ENCODE measurements at places on chromosomes 5 and 9.

DNA sequence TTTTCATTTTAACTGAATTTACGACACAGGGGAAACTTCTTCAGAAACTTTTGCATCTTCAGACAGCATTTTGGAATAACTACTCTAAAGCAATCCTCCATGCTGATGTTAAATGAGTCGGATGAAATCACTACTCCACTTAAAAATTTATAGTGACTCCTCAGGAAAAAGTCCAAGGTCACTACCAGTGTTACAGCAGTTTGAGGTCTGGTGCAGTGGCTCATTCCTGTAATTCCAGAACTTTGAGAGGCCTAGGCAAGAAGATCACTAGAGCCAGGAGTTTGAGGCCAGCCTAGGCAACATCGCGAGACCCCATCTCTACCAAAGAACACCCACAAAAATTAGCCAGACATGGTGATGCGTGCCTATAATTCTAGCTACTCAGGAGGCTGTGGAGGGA is 5.9 kb upstream of the GAS1 start:
- no peak for DNase-seq

- DNase-seq: no peak
These were observed 34.5 kb downstream of the UNC5A start for GRCh38 chr5:176844706-176845391.

GRCh38 chr9:89731262-89732182 is 126.7 kb downstream of the GADD45G start:
- DNase-seq: no peak

DNA sequence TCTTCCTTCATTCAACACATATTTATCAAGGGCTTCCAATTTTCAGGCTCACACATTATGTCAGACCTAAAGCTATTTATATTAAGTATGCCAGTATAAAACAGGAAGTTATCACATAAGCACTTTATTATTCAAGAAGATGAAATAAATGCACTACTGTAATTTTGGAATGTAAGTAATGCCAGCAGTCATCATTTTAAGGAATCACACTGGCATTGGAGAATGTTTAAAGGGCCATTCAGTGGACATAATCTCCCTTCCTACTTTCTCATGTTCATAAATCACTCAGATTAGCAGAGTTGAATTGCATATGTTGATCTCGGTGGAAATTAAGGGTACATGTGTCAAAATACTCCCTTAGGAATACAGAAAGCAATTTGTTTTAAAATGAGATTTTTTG is 164.4 kb downstream of the GIN1 start:
- DNase-seq: no peak

GRCh38 chr5:130715541-130715940 is 449.5 kb downstream of the HINT1 start:
- no peak for DNase-seq

DNA sequence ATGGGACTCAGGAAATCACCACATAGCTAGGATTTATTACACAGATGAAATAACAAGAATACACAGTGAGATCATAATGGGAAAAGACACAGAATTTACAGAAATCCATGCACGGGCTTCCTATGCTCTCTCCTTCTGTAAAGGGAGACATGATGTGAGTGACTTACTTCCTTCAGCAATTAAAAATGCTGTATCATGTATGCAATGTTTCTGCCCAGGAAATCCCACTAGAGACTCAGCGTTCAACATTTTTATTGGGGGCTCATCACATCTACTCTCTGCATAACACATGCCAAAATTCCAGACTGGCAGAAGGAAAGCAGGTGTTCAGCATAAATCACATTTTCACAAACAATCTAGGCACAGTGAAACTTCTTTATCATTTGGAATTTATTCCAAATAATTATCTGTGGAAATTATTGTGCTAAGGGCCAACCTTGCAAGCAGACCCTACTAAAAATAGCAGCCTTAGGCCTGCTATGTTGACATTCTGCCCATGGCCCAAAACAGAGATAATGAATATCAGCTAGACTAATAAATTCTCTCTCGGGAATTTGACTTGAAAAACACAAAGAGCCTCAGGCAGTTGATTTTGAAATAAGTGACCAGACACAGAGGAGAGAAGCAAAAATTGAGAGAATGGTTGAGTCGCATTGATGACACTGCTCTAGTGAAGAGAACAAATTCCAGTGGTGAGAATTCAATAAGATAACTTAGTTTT is 31.4 kb upstream of the SELENOP start:
- no peak for DNase-seq

GRCh38 chr5:117084067-117084466 is 509.4 kb upstream of the SEMA6A start:
- DNase-seq: no peak

GRCh38 chr5:127754706-127755105 is 51.5 kb downstream of the CCDC192 start:
- no peak for DNase-seq

DNA sequence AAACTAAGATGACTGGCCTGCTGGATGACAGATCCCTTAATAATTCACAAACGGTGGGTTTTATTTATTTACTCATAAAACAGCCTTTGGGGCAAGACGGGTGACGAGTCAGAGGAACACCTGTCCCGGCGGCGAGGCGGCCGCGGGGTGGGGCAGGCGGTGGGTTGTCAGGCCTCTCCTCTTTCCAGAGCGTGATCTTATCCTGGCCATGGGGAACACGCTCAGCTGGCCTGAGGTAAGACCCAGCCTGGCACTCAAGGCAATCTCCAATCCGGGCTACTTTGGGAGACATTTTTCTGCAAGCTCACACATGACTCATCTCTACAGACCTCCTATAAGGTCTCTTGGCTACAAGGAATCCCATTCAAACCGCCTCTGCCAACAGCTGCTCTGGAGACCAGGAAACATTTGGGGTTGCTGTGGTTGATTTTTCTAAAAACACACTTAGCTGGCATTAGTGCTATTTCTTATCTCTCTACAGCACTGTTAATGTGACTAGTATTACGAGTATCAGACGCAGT is 6.3 kb downstream of the RAPGEF1 start:
- no peak for DNase-seq

GRCh38 chr9:4421847-4422246 is 68.4 kb upstream of the SLC1A1 start:
- no peak for DNase-seq

DNA sequence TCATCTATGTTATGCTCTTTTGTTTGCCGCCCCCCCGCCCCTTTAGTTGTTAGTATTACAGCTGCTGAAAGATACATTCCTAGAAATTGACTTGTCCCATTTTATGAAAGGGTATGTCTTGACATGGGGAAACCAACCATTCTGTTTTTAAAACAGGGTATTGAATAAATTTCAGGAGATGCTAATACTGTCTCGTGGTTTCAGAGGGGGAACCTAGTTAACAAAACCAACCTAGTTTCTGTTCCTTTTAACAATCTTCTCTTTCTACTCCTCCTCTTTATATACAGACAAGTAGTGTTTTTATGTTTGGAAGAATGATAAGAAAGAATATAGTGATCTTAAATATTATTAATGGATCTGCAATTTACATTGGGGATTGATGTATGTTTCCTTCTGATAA is 3.5 kb downstream of the PIP5K1B start:
- DNase-seq: no peak

DNA sequence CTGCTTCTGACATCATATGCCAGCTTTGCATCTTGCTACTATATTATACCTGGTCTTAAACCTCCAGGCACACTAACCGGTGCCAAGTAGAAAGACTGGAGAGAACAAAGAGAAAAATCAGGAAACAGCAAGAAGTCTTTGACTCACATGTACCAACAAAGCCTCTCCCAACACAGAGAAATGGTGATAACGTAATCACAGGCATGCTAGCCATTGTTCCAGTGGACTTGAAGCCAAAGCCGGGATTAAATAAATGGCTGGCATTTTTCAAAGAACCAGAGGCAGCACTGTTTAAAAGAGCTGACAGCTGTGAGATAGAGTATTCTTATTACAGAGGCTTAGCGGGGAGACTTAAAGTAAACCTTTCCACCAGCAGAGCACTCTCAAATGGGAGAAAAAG is 148.4 kb upstream of the NFIL3 start:
- DNase-seq: no peak

DNA sequence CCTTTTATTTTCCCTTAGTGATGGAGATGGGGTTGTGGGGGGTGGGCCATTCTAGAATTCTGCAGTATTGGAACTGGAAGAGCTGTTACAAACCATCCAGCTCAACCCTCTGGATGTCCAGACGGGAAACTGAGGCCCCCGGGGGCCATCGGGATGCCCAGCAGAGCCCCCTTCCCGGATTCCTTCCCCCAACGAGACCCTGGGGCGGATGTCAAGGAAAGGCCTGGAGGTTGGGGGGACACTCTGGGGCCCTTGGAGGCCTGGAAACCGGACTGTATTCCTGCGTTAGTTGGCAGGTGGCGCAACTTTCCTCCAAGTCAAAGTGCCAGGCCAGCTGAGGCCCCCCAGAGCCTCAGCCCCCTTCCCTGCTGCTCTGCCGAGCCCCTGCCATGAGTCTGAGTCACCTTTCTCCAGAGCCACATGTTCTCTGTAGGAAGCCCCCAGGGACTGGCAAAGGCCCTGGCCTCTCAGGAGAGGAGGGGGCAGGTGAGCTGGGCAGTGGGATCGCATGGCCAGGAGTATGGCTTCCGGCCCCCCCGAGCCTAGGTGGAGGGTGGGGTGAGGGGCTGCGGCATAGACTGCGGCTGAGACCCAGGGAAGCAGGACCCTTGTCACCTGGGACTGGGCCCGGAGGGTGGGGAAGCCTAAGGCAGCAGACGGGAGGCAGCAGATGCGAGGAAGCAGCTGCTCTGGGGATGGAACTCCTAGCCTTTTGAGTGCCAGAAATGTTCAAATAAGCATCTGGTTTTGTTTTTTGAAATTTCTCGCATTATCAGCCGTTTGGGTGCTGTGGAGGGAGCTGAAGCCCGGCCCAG is 17.8 kb upstream of the FIBCD1 start:
- no peak for DNase-seq

DNA sequence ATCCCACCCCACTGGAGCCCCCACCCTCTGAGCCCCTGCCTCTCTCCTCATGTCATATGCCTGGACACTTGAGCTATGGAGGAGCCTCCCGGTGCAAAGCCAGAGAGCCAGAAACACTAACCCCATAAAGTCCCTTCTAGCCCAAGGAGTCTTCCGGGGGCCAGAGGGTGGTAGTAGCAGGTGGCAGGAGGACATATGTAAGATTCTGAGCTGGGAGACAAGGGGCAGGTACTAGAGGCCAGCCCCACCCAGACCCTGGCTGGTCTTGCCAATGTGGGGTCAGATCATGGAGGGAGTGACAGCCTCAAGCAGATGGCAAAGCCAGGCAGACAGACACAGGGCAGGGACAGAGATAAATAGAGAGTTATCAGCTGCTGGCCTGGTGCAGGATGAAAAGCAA is 63.4 kb downstream of the PSD2 start:
- no peak for DNase-seq

GRCh38 chr5:174188295-174188694 is 142.8 kb downstream of the NSG2 start:
- DNase-seq: no peak

DNA sequence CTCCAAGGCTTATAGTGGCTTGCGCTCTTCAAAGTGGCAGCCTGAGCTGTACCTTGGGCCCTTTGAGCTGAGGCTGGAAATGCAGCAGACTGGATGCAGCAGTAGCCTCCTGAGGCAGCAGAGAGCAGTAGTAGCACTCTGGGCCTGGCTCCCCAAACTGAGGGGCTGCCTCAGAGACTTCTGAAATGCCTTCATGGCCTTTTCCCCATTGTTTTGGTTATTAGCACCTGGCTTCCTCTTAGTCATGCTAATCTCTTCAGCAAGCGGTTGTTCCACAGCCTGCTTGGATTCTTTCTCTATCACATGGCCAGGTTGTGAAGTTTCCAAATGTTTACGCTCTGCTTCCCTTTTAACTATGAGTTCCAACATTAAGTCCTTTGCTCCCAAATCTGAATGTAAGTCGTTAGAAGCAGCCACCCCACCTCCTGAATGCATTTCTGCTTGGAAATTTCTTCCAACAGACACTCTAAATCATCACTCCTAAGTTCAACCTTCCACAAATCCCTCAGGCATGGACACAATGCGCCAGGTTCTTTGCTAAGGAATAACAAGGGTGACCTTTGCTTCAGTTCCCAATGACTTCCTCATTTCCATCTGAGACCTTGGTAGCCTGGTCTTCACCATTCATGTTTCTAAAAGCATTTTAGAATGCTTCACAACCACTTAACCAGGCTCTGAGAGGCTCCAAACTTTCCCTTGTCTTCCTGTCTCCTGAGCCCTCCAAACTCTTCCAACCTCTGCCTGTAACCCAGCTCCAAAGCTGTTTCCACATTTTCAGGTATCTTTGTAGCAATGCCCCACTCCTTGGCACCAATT is 145.8 kb downstream of the ZDHHC21 start:
- DNase-seq: no peak

GRCh38 chr5:17312358-17312757 is 94.9 kb downstream of the BASP1 start:
- DNase-seq: no peak

- no peak for DNase-seq
These were observed 186.8 kb downstream of the PALM2AKAP2 start for GRCh38 chr9:109966643-109967368.

DNA sequence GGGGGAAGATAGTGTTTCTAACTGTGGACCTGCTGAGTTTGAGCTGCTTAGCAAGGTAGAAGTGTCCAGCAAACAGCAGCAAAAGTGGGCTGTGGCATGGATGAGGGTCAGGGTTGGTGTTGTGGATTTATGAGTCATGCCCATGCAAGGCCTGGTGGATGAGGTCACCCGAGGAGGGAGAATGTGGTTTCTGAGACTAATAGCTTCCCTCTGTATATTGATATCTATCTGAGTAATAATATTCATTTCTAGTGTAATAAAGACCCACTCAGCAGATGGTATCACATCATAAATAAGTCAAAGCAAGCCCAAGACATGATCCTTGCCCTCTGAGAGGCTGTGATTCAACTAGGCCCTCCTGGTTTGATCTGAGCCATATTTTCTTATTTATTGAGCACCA is 597.8 kb upstream of the CLINT1 start:
- no peak for DNase-seq

GRCh38 chr9:26012797-26013196 is 334.6 kb upstream of the TUSC1 start:
- DNase-seq: no peak

- DNase-seq: no peak
These were observed 25.5 kb downstream of the GRAMD2B start for GRCh38 chr5:126448720-126449119.

GRCh38 chr5:16721151-16722096 is 104.6 kb upstream of the RETREG1 start:
- no peak for DNase-seq

DNA sequence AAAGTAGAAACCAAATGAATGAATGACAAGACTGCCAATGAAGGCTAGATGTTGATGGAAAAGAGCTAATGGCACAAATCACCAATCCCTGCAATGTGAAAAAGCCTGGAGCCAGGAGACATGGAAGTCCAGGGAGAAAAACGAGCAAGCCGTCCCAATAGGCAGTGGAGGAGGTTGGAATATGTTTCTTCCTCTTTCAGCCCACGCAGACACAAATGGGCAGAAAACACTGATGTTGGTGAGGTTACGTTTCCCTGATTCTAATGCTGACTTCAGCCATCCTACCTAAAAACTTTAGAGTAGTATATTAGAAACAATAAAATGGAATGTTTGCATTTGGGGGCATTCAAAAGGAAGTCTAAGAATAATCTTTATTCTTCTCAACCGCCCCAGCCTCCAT is 23.9 kb upstream of the KIF2A start:
- no peak for DNase-seq
